ENCODE measurements at places on chromosomes 16 and 17.

DNA sequence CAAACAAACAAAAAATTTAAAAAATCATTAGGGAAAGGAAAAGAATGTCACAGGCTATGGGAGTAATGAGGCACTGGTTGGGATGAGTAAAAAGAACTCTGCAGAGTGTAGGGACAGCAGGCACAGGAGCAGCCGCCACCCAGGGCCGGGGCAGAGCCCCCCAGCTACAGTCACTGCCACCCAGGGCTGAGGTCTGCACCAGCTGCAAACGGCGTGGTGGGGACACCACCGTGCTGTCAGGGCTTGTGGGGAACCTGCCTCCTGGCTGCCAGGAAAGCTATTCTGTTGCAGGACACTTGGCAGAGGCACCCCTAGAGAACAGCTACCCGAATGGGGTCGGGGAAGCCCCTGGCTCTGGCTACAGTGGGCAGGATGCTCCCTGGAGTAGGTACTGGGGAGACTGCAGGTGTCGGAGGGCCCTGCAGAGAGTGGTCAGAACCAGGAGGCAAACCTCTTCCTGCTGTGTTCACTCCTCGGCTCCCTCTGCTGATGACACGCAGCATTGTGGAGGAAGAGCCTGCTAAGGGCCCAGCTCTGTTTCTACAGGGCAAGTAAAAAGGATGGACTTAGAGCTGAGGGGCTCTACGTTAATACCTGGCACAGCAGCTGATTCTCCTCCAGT lies 32.3 kb upstream of the CAPN15 start:
- DNase-seq = no peak

DNA sequence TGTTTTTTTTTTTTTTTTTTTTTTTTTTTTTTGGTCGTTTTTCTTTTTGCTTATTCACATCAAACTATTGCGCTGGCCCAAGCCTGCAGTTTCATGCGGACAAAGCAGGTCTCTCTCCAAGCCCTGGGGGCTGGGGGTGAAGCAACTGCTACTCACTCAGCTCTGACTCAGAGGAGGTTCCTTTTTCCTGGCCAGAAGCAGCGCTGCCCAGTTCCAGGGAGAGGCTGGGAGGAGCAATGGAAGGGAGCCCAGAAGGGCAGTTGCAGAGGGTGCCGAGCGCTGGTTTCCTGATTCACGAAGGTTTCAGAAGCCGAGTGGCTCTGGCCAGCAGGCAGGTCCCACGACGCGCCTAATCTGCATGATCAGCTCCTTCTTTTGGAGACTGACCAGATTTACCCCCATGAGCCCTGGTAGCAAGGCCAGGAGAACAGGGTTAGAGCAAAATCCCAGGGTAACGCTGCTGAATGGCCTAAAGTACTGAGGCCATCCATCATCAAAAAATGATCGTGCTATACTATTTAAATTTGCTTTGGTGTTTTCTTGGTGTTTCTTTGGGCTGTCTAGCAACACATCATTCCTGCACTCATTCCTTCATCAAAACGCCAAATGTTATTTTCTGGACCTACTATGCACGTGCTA lies 144.7 kb upstream of the SOX9 start:
- no peak for DNase-seq

DNA sequence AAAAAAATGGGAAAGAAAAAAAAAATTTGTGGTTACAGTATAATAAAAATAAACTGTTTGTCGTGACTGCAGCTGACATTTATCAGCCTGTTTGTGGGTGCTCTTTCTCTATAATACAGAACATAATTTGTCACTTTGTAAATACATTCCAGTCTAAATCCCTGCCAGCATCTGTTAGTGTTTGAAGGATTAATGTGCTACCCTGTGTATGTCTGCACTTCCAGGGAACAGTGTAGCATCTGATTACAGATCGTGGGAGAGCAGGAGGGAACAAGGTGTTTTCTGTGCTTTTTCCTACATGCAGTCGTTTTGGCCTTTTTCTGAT lies 265.1 kb downstream of the WWOX start:
- DNase-seq = no peak

DNA sequence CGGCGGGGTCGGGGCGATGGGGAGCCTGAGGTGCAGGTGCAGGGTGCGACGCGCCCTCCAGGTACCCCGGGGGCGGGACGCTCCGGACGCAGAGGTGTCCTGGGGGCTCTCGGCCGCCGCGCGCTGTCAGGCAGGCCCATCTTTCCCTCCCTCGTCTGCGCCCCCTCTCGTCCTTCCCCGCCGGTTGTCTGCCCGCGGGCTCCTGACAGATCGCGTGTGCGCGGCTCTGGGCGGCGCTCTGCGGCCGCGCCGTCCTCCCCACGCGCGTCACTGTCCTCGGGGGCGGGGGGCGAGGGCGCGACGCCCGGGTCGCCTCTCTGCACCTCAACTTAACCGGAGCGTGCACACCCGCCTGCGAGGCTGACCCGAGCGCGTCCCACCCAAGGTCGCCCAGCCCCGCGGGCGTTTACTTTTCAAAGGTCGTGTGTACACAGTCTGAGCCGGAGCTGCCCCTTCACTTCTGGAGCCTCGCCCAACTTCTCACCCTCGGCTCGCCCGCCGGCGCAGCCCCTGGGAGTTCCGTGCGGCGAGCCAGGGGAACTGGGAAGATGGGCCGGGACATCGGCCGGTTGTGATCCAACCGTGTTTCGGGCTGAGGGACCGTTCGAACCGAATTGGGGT lies 512 bp downstream of the AKAP1 start:
- DNase-seq = peak; percentile 35

GRCh38 chr17:57870283-57870635 lies 20.4 kb upstream of the MRPS23 start:
- DNase-seq = no peak

DNA sequence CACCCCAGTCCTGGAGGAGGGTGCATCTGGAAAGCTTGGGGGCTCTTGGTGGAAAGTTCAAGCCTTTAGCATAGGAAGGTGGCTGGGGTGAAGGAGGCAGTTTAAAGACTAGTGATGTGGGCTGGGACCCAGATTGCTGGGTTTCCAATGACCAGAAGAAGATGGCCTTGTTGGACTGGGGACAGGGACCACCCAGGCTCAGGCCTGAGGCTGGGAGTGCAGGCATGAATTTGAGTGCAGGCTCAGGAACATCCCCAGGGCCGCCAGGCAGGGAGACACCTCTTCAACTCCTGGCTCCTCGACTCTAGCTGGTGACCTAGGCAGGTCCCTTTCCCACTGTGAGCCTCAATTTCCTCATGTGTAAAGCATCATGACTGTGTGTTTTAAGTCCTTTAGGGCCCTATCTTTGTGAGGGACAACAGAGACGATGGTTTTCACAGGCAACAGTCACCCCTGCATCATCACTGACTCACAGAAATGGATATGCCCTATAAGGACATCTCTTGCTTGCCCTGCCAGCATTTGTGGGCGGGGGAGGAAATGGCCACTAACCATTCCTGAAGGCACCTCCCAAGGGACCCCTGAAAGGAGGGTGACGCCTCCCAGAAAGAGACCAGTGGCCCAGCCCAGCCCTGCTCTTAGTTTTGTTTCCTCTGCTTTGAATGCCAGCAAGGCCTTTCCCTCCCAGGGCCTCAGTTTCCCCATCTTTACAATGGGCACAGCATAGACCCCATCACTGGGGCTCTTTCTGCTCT lies 11.1 kb downstream of the NLRC5 start:
- no peak for DNase-seq

DNA sequence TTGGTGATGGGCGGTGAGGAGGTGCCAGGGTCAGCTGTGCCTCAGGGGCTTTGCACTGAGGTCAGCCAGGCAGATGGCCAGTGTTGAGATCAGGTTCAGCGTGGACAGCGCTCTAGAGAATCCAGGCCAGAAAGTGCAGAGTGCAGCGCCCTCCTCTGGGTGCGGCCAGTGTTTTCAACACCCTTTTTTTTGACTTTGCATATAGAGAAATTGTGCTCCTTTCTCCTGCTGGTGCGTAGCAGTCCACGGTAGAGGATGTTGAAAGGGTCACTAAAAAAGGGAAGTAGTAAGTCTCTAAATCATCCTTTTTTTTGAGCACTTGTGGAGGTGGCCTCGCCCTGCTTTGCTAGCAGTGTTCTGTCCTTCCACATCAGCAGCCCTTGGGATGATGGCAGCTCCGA lies 53.9 kb downstream of the BANP start:
- no peak for DNase-seq

GRCh38 chr17:1045456-1045855 lies 48.5 kb downstream of the TIMM22 start:
- no peak for DNase-seq

DNA sequence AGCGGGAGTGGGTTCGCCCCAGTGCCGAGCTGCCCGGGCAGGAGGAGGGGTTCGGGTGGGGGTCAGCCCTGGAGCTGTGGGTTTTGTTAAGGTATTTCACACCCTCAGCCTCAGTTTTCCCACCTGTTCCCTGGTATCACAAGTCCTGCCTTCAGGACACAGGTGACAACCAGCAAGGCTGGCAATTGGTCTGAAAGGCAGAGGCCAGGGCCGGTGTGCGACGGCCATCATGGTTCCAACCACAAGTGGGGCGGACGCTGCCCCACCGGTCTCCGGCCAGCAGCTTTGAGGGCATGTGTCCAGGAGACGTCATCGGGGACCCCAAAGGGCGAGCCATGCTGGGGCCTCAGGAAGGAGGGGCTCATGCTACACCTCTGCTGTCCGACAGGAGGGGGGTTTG lies 10.8 kb downstream of the ZNF469 start:
- no peak for DNase-seq

GRCh38 chr16:30697264-30698138 lies 1.5 kb upstream of the SRCAP start:
- DNase-seq = no peak

GRCh38 chr17:51828901-51829300 lies 329.6 kb downstream of the CA10 start:
- DNase-seq = no peak

- DNase-seq = no peak
These were observed 15.3 kb downstream of the VPS53 start for GRCh38 chr17:699345-699744.

- no peak for DNase-seq
These were observed 220.5 kb upstream of the CDH11 start for GRCh38 chr16:65342231-65342866.

GRCh38 chr17:57629470-57629869 lies 115.6 kb downstream of the CCDC182 start:
- DNase-seq = no peak

DNA sequence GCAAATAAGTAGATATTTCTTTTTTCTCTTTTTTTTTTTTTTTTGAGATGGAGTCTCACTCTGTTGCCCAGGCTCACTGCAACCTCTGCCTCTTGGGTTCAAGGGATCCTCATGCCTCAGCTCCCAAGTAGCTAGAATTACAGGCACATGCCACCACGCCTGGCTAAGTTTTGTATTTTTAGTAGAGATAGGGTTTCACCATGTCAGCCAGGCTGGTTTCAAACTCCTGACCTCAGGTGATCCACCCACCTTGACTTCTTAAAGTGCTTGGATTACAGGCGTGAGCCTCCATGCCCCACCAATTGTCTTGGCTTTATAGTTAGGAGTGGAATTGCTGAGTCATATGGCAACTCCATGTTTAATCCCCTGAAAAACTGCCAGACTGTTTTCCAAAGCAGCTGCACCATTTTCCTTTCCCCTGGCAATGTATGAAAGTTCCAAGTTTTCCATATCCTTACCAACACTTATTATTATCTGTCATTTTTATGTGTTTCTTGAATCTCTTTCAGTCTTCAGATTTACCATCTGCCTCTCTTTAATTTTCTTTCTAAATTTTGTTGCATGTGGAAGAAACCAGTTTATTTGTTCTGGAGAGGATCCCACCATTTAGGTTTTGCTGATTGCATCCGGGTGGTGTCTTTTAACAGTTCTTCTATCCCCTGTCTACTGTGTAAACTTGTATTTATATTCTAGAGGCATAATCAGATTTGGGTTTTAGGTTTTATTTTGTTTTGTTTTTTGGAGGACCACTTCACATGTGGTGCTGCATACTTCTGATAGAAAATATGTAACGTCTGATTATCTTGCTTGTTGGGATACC lies 9.9 kb upstream of the CES3 start:
- DNase-seq = no peak

DNA sequence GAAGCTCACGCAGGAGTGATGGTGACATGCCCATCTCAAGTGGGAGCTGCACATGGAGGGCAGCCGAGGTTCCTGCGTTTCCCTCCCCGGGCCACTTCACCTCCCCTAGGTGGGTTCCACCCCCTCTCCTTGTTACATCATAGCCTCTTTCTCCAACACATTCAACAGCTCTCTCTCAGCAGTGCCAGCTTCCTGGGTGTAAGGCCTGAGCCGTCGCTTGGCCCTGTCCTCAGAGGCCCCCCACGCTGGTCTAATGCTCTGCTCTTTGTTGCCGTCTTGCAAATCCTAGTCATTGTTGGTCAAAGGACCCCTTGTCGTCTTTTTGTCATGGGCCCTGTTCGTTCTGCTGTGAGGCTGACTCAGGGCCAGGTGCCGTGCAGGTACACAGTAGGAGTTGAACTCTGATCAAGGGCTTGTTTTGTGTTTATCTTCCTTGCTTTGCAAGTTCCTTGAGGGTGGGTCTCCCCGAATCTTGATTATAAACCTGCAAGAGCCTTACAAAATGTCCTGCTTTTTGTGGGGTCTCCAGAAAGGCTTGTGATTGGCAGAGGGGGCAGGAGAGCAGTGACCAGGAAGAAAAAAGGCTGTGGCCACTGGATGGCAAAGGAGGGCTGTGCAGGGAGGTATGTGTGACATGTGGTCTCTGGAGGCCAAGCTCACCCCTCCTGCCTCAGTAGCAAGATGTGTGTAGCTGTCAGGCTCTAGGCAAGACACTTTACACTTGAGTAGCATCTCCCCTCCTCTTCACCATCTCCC lies 136.6 kb downstream of the CCDC182 start:
- DNase-seq = no peak

GRCh38 chr17:77817953-77818352 lies 140.6 kb upstream of the TNRC6C start:
- DNase-seq = no peak

- DNase-seq = peak; percentile 78
These were observed 2.3 kb downstream of the RPUSD1 start for GRCh38 chr16:785563-786535.

GRCh38 chr17:36978810-36979564 lies 30.2 kb downstream of the AATF start:
- DNase-seq = no peak

GRCh38 chr17:58414596-58414997 lies 2.7 kb downstream of the RNF43 start:
- no peak for DNase-seq

DNA sequence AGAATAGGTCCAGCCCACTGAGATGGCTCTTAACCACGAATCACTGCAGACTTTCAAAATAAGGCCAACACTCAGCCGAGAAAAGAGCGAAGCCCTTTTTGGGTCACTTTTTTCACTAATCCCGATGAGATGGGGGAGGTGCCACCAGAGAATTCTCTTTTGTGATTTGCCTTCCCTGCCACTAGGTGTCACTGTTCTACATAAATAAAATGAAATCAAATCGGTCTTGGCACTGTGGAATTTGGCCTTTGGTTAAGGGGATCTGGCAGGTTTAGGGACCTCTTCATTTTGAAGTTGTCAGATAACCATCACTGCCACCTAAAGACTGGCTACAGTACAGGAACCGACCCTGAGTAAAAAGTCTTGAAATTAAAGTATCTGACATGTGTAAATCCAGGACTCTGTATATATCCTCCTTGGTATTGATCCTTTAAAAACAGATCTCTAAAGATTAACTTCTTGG lies 147.0 kb downstream of the HS3ST4 start:
- peak; percentile 24 for DNase-seq

Data from stimulated activated CD4-positive, alpha-beta T cell treated with anti-CD3 and anti-CD28 coated beads, Interleukin-12 subunit alpha, Interleukin-12 subunit beta, amount 100 ng/mL, for 48 hours (primary cell).